Activated CD4-positive, alpha-beta T cell treated with anti-CD3 and anti-CD28 coated beads, Interleukin-2, Interleukin-6, amounts not matched to agents 100 ng/mL and 50 ng/mL, durations not matched to agents 16 hours and 8 hours (primary cell): ENCODE measurements at places on chromosomes 12 and 14.

DNA sequence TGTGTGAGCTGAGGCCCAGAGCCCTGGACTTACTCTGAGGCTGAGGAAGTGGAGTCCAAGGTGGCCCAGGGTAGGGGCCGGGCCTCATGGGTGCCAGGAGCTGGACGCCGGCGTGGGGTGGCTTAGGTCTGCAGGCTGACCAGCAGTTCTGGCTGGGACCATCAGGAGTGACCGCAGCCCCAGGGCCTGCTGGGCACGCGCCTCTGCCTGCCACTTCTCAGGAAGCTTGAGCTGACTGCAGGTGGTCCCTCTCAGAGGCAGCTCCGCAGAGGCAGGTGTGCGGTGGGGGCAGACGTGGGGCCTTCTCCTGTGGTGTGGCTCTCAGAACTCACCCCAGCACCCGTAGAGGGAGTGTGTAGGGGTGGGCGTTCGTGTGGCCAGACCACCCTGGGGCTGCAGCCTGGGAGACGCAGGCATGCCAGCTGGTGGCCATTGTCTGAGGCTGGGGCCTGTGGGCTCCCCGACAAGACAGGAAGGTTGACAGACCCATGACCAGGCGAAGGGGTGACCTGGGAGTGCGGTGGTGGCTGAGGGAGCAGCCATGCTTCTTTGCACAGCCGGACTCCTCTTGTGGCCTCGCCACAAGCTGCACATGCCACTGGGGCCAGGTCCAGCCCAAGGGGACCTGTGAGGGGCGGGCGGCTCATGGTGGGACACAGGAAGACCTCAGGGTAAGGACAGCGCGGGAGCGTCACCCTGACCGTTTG lies 40.0 kb upstream of the TEX22 start:
- no peak for DNase-seq

DNA sequence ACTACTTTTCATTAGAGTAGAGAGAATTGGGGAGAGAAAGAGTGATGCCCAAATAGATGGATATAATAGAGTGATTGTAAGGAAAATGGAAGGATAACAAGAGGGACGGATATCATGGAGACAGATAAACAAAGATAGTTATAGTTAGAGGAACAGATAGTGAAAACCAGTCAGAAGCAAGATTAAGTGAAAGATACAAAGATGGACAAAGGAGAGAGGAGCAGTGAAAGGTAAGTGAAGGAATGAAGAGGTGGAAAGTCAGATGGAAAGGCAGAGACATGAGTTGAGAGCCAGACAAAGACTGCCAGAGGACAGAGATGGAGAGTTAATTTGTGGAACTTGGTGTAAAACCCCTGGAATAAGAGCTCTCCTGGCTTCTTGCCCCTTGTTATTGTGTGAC lies 59.2 kb upstream of the CISTR start:
- no peak for DNase-seq

- DNase-seq: no peak
Observed at GRCh38 chr12:77166696-77167095, 101.3 kb upstream of the E2F7 start.

GRCh38 chr12:47147739-47148138 lies 68.0 kb upstream of the AMIGO2 start:
- DNase-seq: no peak

DNA sequence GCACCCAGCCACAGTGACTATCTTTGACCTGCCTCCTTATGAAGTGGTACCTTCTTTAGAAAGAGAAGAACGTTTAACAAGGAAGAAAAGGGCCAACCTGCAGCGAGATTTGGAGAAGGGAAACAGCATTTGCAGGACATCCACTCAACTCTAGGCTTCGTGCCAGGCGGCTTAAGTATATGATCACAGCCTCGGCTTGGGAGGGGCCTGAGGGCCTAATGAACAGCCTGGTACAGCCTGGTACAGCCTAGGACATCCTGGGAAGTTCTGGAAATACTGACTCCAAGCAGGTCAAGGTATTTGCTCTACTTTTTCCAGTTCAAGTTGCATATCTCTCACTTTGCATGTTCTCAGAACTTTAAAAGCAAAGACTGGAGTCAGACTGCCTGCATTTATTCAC lies 16.1 kb downstream of the HCAR2 start:
- no peak for DNase-seq

DNA sequence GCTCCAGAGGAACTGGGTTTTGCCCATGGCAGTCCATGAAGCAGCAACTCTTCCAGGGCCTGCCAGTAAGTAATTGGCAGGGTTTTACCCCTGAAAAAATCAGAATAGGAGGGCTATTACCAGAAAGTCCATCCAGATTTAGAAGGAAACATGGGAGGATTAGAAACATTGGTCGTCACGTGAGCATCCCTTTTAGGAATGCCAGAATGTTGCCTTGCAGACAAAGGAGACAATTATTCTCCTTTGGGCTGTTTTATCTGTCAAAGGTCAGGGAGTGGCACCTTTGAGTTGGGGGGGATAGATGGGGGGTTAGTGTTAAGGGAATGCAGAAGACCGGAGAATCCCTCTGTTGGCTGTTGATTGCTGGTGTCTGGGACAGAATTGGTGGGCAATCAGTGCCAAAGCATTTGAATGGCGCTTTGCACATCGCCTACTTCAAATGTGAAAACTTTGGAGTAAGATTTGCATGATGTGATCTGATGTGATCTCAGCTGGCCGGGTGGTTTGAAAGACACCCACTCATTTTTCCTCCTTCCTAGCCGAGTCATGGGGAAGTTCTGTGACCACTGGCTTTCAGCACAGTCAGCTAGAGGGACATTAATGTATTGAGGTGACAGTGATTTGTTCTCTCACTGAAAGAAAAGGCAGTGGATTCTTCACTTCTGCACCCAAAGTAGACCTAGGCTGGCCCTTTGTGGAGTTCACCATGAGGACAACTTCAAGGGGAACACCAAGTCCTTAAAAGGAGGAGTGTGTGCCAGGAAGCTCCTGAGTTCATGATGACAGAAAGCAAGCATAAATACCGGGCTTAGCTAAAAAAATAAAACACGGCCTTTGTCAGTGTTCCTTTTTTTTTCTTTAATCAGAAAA lies 31.4 kb downstream of the FLVCR2 start:
- no peak for DNase-seq

- DNase-seq: no peak
Observed at GRCh38 chr12:77608271-77608824, 222.3 kb upstream of the NAV3 start.

DNA sequence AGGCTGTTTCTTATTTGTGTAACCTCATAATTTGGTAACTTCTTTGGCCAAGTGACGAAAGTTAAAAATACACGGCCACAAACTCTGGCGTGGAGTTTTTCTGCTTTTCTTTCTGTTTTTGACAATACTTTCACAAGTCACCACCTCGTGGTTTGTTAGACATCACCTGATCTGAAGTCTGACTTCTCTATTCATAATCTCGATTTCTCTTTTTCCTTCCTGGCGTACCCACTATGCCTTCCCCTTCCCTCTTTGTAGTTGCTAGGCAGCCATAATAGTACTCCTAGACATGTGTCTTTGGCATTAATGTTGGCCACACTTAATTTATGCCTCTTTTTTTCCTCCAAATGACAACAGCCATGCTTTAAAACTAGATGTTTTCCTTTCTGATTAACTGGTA lies 97.6 kb downstream of the POLR3B start:
- DNase-seq: no peak

- DNase-seq: no peak
Observed at GRCh38 chr14:93008381-93008780, 85.4 kb downstream of the CHGA start.

- DNase-seq: no peak
Observed at GRCh38 chr12:112932485-112933128, 5.7 kb upstream of the OAS3 start.

DNA sequence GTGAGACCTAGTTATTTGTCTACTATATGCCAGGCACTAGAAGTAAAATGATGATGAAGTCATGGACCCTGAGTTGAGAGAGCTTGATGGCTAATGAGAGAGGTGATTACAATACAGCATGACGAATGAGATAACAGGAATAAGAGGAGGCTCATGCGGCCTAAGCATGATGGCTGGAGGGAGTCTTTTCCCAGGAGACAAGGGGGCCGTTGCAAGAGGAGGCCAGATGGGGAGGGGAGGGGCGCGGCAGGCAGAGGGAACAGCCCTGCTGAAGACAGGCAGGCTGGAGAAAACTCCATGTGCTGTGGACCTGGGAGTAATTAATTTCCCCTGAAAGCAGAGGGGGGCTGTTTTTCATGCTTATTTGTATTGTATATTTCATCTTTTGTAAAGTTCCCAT lies 144.7 kb upstream of the RFLNA start:
- no peak for DNase-seq

DNA sequence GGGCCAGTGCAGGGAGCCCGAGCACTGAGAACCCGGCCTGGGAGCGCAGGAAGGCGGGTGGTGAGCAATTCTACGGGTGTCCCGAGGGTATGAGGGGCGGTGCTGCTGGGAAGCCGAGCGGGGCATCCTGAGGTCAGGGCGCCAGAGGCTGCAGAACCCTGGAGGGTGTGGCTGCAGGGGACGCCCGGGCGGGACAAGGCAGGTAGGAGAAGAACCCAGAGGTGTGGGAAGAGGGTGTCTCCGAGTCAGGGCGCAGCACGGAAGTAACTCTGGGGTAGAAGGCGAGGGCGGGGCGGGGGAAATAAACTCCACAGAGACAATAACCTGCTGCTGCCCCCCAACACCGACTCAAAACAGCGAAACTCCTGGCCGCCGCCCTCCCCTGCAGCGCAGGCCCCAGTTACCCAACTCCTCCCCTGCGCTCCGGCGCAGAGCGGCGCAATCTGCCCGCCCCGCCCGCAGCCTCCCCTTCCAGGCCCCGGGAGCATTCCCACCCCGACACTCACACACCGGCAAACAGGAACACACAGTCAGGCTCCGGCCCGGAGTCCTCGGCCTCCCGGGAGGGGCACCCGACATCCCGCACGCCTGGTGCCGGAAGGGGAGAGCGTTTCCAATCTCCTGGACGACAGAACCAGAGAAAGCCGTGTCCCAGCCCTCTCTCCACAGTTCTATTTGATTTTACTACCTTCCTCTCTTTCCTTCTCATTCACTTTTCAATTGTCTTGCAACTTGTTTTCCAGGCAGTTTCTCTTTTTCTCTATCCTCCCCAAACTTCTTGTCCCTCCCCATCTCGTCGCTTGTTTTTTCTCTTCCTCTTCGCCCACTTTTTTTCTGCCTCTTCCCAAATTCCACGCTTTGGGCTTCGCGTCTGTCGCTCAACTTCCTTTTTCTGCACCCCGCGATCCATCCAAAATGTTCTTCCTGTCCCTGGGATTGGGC lies 2.4 kb downstream of the HRK start:
- DNase-seq: no peak

DNA sequence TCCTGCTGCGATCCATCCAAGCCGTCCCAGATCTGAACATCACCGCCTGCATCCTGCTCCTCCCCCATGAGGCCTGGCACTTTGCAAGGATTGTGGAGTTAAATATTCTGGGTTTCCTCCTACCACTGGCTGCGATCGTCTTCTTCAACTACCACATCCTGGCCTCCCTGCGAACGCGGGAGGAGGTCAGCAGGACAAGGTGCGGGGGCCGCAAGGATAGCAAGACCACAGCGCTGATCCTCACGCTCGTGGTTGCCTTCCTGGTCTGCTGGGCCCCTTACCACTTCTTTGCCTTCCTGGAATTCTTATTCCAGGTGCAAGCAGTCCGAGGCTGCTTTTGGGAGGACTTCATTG lies 8.2 kb downstream of the BDKRB1 start:
- DNase-seq: no peak

GRCh38 chr12:65761301-65761700 lies 63.0 kb upstream of the HMGA2 start:
- no peak for DNase-seq

GRCh38 chr12:75635606-75636444 lies 124.4 kb upstream of the KRR1 start:
- DNase-seq: peak; percentile 71

DNA sequence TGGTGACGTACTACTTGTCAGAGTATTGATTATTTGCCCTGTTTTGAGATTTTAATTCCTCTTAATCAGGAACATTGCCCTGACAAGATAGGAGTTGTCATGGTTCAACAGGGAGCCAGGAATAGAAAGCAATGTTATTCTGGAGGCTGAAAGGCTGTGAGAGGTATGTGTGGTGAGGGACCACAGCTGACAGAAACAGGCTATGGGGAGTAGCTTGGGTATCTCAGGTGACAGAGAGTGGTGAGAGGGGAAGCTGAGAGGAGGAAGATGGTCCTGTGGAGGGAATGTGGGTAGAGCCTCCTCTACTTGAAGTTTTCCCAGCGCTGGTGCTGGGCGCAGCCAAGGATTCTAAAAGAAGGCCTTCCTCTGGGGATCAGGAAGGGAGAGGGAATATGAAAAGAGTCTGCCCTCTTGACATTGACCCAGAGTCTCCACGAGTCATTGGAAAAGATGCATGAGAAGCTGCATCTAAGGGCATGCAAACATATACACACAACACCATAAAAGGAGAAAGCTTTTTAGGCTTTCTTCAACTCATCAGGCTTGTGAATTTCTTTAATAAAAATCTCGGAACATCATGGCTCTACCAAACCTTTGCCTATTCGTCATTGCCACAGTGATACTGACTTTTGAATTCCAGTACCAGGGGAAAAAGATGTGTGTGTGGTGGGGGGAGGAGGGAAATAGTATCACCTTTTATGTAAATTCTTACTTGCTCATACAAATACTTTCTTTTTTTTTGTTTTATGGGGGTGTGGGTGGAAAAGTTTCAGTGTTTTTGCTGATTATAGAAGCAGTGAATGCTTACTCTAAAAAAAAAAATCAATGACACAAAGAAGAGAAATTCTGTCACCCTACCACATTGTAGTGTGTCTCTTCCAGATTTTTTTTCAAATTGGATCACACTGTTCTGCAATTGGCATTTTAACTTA lies 39.9 kb upstream of the DHRS7 start:
- no peak for DNase-seq

GRCh38 chr12:49552014-49552413 lies 13.2 kb downstream of the KCNH3 start:
- no peak for DNase-seq

- peak; percentile 67 for DNase-seq
Observed at GRCh38 chr14:64465191-64465822, at the start of gene AKAP5. Gene AKAP5, plus strand, starts transcription at chr14:64465499. Its CDS starts 2,896 bp downstream, at chr14:64468395.

DNA sequence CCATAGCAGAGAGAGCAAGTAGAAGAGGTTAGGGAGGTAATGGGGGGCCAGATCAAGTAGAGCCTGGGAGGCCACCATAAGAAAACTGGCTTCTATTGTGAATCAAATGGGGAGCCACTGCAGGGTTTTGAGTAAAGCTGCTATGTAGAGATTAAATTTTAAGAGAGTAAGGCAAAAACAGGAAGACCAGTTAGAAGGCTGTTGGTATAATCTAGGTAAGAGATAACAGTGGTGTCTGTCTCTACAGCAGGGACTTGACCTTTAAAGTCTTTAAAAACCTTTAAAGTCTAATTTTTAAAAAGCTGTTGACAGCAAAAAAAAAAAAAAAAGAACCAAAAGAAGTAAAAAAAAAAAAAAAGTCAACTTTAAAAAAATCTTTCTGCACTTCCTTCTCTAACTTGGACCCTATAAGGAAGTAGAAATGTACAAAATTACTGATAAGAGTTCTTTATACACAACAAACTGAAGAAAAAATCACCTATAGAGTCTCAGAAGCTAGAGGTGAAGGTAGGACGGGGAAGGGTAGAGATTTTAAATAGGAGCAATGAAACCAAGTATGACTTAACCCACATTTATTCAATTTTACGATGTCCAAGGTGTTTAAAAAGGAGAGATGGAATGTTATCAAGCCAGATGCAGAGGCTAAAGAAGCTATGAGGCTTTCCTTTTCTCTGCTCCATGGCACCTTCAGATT lies 26.1 kb downstream of the SGPP1 start:
- no peak for DNase-seq
